ENCODE measurements at places on chromosomes 5 and 9. TPM values are rescaled to one million over a fixed set of nuclear protein-coding genes. Genes with fewer than 3 reads are reported as not detected.

DNA sequence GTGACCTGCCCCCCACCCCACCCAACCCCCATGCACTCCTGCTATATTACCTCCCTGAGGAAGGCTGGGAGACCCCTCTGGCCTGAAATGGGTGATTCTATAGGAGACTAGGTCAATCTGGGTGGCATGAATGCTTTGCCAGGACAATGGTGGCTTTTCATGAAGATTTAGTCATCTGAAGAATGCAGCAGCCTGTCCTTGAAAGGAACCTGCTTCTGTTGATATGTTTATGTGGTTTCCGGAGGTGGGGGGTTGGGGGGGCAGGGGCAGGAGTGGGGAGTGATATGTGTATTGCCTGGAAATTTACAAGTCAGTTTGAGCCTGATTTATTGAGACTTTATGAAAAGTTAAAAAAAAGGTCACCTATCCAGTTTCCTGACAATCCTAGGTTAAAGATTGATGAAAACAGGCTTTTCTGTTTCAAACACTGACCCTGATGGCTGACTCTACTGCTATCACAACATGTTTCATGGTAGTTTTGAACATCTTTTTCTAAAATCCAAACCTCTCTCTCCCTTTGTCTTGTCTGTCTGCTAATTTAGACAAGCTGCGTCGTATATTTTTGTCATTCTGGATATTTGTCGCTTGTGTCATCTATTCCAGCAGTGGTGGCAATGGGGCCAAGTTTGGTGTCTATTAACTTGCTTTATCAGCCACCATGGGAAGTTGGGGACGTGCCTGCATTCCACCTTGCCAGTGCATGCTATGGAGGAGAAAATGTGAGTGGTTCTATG lies 153.7 kb upstream of the EGFLAM start:
- no peak for DNase-seq
- no peaks in the 10 kb centered on the region for H3K27me3 ChIP-seq
- H3K27ac ChIP-seq, result no peak overlapping the region

Gene CCDC183
- total RNA-seq, result 17.7 TPM

DNA sequence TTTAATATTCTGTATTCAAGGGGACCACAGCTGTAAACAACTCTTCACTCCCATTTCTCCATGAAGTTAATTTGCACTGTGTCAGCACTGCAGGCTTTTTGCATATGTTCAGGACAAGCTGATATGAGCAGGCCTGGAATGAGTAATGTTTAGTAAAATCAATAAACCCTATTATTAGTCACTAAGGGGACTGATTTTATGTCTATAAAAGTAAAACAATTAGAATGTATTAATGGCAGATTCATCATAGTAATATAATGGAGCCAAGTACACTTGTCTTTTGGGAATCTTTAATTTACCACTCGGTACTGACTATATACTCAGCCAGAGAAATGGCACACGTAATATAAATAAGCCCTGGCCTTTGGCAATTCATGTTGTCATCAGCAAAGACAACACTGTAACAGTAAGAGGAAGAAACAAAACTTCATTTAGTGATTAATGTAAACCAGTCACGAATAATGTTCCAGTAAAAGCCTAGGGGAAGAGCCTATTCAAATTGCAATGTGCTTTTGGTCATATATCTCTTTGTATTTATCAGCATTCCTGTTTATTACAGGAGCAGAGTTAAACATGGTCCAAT lies 111.6 kb downstream of the ZNF608 start:
- H3K36me3 ChIP-seq, result no peaks in the 10 kb centered on the region
- peaks cover 19% of the 10 kb centered on the region for H3K4me1 ChIP-seq
- H3K27me3 ChIP-seq, result no peaks in the 10 kb centered on the region
- H3K27ac ChIP-seq, result peak overlapping the region; percentile 44

- H3K36me3 ChIP-seq, result no peaks in the 10 kb centered on the region
- no peaks in the 10 kb centered on the region for H3K27me3 ChIP-seq
- no peak for DNase-seq
- H3K27ac ChIP-seq, result no peak overlapping the region
- H3K4me1 ChIP-seq, result peaks cover 8% of the 10 kb centered on the region
Observed at GRCh38 chr5:32848120-32848519, 137.0 kb downstream of the NPR3 start.

DNA sequence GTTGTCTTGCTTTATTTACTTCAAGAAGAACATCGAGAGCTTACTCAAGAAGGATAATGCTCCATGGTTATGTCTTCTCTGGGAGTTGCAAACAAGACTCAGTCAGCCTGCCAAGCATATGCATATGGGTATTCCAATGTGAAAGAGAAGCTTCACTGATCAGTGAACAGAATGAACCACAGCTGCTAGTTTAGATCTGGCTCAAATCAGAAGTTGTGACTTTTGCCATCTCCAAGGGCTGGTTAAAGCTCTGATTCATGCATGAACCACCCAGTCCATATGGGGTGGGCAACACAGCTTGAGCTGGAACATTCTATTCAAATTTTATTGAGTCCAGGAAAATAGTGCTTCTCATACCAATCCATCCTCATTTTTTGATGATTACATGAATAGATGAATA lies 50.0 kb downstream of the ATPSCKMT start:
- H3K4me3 ChIP-seq, result no peak overlapping the region
- no peak for DNase-seq
- no peaks in the 10 kb centered on the region for H3K27me3 ChIP-seq
- no peak overlapping the region for H3K27ac ChIP-seq
- no peaks in the 10 kb centered on the region for H3K36me3 ChIP-seq

Gene LCN12
- total RNA-seq, result 1.6 TPM

- no peak overlapping the region for H3K4me3 ChIP-seq
- H3K27me3 ChIP-seq, result no peaks in the 10 kb centered on the region
- no peak overlapping the region for H3K27ac ChIP-seq
- H3K36me3 ChIP-seq, result no peaks in the 10 kb centered on the region
Observed at GRCh38 chr5:66972004-66972403, 224.6 kb downstream of the CD180 start.

DNA sequence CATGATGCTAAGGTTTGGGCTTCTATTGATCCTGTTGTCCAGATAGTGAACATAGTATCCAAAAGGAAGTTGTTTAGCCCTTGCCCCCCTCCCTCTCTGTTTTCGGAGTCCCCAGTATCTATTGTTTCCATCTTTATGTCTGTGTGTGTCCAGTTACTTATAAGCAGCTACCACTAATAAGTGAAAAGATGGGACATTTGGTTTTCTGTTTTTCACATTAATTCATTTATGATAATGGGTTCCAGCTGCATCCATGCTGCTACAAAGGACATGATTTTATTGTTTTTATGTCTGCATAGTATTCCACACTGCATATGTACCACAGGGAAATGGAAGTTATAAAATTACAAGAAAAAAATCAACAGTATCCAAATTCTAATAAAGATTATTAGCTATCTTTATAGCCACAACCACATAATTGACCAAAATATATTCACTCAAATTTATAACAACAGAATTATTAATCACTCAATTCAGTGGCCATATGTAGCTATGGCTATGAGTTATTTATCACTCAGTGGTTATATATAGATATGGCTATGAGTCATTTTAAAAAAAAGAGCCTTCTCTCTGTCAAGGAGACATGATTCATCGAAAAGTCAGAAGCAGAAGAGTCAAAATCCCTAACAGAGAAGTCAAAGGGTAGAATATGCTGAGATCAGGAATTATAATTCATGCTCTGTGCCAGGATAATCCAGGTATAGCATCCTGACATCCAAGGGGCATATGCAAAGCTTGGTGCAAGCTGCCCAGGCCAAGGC lies 367.5 kb downstream of the DEPDC1B start:
- DNase-seq, result no peak
- no peaks in the 10 kb centered on the region for H3K36me3 ChIP-seq
- H3K27me3 ChIP-seq, result no peaks in the 10 kb centered on the region
- H3K4me3 ChIP-seq, result no peak overlapping the region

GRCh38 chr9:130984521-130984920 lies 24.5 kb upstream of the LAMC3 start:
- H3K27ac ChIP-seq, result no peak overlapping the region
- no peak for DNase-seq
- H3K4me1 ChIP-seq, result no peaks in the 10 kb centered on the region
- H3K36me3 ChIP-seq, result peaks cover 2% of the 10 kb centered on the region
- H3K4me3 ChIP-seq, result no peak overlapping the region

DNA sequence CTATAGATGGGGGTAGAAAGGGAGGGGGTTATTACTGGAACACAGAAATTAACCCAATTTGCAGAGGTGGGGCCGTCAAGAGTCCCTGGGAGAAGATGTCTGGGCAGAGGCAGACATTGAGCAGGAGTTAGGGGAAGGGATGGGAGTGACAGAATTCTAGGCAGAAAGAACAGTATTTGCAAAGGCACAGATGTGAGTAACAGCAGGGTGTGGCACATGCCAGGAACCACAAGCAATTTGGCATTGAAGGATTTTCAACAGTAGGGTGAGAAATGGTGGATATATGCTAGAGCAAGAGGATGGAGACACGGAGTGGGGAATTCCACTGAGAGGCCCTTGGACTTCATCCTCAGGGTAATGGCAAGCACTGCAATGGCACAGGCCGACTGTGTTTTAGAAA lies 71.6 kb upstream of the FRRS1L start:
- H3K27ac ChIP-seq, result no peak overlapping the region
- no peak overlapping the region for H3K4me3 ChIP-seq
- H3K36me3 ChIP-seq, result no peaks in the 10 kb centered on the region

GRCh38 chr9:111839987-111840386 lies 45.2 kb upstream of the SHOC1 start:
- H3K27me3 ChIP-seq, result no peaks in the 10 kb centered on the region
- H3K27ac ChIP-seq, result no peak overlapping the region
- H3K4me3 ChIP-seq, result no peak overlapping the region
- H3K4me1 ChIP-seq, result no peaks in the 10 kb centered on the region

GRCh38 chr5:54611290-54611951 lies 93.9 kb downstream of the SNX18 start:
- H3K4me3 ChIP-seq, result no peak overlapping the region
- H3K27me3 ChIP-seq, result no peaks in the 10 kb centered on the region
- no peak overlapping the region for H3K27ac ChIP-seq
- H3K4me1 ChIP-seq, result no peaks in the 10 kb centered on the region
- H3K36me3 ChIP-seq, result no peaks in the 10 kb centered on the region
- no peak for DNase-seq

Gene PCDHB9
- total RNA-seq, result 1.2 TPM

- DNase-seq, result no peak
- H3K36me3 ChIP-seq, result no peaks in the 10 kb centered on the region
- H3K27ac ChIP-seq, result no peak overlapping the region
- H3K4me3 ChIP-seq, result no peak overlapping the region
- H3K4me1 ChIP-seq, result no peaks in the 10 kb centered on the region
Observed at GRCh38 chr5:147046281-147046680, 167.7 kb upstream of the PPP2R2B start.

DNA sequence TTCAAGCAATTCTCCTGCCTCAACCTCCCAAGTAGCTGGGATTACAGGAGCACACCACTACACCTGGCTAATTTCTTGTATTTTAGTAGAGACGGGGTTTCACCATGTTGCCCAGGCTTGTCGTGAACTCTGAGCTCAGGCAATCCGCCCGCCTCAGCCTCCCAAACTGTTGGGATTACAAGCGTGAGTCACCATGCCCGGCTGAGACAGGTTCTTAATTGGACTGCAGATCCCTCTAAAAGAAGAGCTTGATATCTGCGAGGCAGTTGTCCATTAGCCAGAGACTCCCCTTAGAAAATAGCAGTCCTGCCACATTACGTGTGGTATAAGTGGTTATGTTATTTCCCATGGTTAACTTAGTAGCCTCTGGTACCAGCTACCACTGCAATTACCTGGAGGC lies 46.6 kb upstream of the NPR3 start:
- no peak for DNase-seq
- H3K27ac ChIP-seq, result no peak overlapping the region
- no peaks in the 10 kb centered on the region for H3K4me1 ChIP-seq
- no peak overlapping the region for H3K4me3 ChIP-seq

DNA sequence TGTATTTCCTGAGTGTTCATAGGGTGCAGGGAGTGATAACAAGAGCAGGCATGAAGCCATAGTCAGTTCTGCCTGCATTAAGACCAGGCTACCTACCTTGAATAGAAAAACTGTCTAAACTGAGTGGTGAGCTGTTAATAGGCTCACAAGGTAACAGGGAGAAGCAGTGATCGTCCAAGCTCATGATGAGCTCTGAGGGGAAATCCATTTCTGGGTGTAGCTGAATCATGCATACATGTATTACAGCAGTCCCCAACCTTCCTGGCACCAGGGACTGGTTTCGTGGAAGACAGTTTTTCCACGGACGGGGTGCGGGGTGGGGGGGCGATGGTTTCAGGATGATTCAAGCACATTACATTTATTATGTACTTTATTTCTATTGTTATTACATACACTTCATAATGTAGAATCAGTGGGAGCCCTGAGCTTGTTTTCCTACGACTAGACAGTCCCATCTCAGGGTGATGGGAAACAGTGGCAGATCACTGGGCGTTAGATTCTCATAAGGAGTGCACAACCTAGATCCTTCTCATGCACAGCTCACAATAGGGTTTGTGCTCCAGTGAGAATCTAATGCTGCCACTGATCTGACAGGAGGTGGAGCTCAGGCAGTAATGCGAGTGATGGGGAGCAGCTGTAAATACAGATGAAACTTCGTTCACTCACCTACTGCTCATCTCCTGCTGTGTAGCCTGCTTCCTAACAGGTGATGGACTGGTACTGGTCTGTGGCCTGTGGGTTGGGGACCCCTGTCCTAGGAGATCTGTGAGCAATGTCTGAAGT lies 100.0 kb upstream of the IL6ST start:
- no peak overlapping the region for H3K4me3 ChIP-seq
- no peaks in the 10 kb centered on the region for H3K27me3 ChIP-seq
- DNase-seq, result no peak
- H3K36me3 ChIP-seq, result no peaks in the 10 kb centered on the region

GRCh38 chr5:38932854-38933408 lies 87.1 kb downstream of the OSMR start:
- no peaks in the 10 kb centered on the region for H3K27me3 ChIP-seq
- H3K4me3 ChIP-seq, result no peak overlapping the region
- no peaks in the 10 kb centered on the region for H3K4me1 ChIP-seq
- no peak overlapping the region for H3K27ac ChIP-seq
- no peaks in the 10 kb centered on the region for H3K36me3 ChIP-seq

Gene RETREG1
- total RNA-seq, result 24.6 TPM

DNA sequence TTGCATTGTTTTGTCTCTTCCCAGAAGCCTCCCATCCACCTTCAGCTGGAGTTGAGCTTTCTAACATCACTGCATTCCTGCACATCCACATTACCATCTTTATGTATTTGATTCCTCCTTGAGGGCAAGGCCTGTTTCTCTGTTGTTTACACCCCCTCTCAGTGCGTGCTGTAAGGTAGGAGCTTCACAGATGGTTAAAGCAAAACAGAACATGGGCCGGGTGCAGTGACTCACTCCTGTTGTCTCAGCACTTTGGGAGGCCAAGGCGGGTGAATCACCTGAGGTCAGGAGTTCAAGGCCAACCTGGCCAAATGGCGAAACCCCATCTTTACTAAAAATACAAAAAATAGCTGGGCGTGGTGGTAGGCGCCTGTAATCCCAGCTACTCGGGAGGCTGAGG lies 110.9 kb downstream of the KCNIP1 start:
- no peak overlapping the region for H3K4me3 ChIP-seq
- peaks cover 10% of the 10 kb centered on the region for H3K27me3 ChIP-seq
- no peak overlapping the region for H3K27ac ChIP-seq
